ENCODE measurements at places on chromosomes 12 and 14. TPM values are rescaled to one million over a fixed set of nuclear protein-coding genes. Genes with fewer than 3 reads are reported as not detected.
A peak's percentile ranks its signal among the peaks of the same experiment; 100 is the strongest.

GRCh38 chr14:59918824-59919569 lies 947 bp upstream of the LRRC9 start:
- DNase-seq: peak; percentile 14

Gene HOXC6
- total RNA-seq: 7.6 TPM

DNA sequence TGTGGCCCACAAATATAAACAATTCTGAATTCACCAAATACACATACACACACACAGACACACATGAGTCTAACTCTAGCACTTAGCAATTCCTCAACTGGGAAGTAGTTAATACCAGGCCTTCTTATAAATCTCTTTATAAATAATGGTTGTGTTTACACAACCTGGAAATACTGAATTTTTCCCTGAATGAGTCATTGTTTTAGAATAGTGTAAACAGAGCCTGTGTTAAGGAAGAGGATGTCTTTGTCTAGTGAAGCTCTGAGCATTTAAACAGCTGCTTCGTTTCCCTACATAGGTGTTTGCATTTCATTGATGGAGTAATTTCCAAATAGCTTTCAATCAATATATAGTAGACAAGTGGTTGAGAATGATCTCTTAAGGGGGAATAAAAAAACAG lies 218.8 kb downstream of the BTG1 start:
- no peak for DNase-seq

GRCh38 chr14:93121030-93121834 lies 5.5 kb upstream of the ITPK1 start:
- DNase-seq: no peak
